GM23248 (cell line): ENCODE measurements at places on chromosomes 6 and 20. TPM values are rescaled to one million over a fixed set of nuclear protein-coding genes. Genes with fewer than 3 reads are reported as not detected.

SRF gene
- total RNA-seq = 23.5 and 29.6 TPM in 2 replicates

MROH8 gene
- total RNA-seq = 0.25 and 4.2 TPM in 2 replicates

GRCh38 chr20:6122873-6123648, at the start of gene FERMT1:
TSS of gene FERMT1 (minus strand) at chr20:6123030. CDS start at chr20:6119554, 3,476 bp downstream.
- DNase-seq = peak; percentile 90

- no peak for DNase-seq
These were observed 48.0 kb downstream of the MAPK14 start for GRCh38 chr6:36075656-36076055.

TRIM40 gene
- total RNA-seq = not detected in 2 replicates

DYNLT1 gene
- 79.7 and 86.4 TPM in 2 replicates for total RNA-seq

GRCh38 chr6:116974526-116975316, 97.7 kb downstream of the RFX6 start:
- no peak for DNase-seq

DNA sequence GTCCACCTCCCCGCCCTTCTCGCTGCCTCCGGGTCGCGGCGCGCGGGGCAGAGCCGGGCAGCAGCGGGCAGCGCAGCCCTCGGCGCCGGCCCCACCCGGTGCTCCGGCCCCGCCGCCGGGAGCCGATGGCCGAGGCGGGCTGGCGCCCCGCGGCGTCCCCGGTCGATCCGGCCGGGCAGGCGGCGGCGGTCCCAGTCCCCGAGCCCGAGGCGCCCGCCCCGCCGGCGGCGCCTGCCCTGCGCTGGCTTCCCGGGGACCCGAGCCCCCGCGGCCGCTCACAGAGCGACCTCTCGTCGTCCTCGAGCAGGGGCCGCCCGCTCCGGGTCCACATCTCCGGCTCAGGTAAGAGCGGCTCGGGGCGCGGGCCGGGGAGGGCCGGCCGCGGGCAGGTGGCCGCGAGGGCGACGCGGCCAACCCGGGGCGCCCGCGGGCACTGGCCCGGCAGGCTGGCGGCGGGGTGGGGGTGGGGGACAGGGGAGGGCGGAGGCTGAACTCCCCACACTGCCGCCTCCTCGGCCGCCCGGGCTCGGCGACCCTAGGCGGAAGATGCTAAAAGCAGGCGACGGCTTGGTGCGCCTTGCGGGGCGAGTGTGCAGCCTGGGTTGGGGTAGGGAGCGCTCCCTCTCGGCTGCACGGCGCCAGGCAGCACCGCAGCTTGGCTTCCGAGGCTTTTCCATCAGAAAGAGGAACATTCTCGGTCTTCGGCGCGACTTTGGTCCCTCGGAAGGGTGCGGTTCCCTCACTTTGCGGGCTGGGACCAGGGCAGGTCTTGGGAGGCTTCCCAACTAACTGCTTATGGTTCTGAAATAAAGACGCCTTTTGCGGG, 25.6 kb upstream of the FUCA2 start:
- peak; percentile 81 for DNase-seq

COL19A1 gene
- total RNA-seq = not detected in 2 replicates

ETV7 gene
- 0.32 TPM in 1 of 2 replicates, not detected in the other for total RNA-seq

PAK5 gene
- not detected in 2 replicates for total RNA-seq

- no peak for DNase-seq
These were observed 11.4 kb upstream of the TAF8 start for GRCh38 chr6:42038811-42039408.

GRCh38 chr20:43586641-43587040, 4.1 kb upstream of the IFT52 start:
- DNase-seq = no peak

IP6K3 gene
- total RNA-seq = not detected in 2 replicates

DDO gene
- total RNA-seq = not detected in 2 replicates

- no peak for DNase-seq
These were observed 34.9 kb downstream of the ASCC3 start for GRCh38 chr6:100846276-100846675.

SAMD3 gene
- 0.32 and 11.3 TPM in 2 replicates for total RNA-seq

TRMT11 gene
- 19.1 and 24.2 TPM in 2 replicates for total RNA-seq

ZKSCAN3 gene
- total RNA-seq = 3.0 and 4.0 TPM in 2 replicates

- DNase-seq = no peak
These were observed 107.1 kb downstream of the BMP7 start for GRCh38 chr20:57159193-57159851.
